ENCODE measurements at places on chromosomes 11 and 22. TPM values are rescaled to one million over a fixed set of nuclear protein-coding genes. Genes with fewer than 3 reads are reported as not detected.
A peak's percentile ranks its signal among the peaks of the same experiment; 100 is the strongest.

- no peak for DNase-seq
Measured at GRCh38 chr11:6927030-6927617, 898 bp downstream of the ZNF215 start.

GRCh38 chr11:127632976-127633680, 632.6 kb upstream of the KIRREL3 start:
- no peak for DNase-seq

- DNase-seq = no peak
Measured at GRCh38 chr11:88447281-88447680, 109.7 kb upstream of the CTSC start.

DNA sequence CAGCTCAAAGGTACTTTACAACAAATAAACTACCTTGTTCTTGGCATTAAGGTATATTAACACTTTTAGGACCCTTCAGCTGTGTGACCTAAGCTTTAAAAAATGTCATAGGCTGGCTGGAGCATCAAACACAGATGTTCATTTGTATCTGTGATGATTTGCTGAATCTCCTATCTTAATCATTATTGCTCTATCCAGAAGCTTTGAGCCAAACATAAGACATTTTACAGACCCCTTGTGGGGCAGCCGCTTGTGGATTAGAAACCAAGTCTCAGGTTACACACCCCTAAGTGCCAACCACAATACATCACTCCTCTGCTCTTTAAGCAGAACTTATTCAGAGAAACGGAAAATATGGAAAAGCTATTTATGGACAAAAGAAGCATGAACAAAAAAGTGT, 394.2 kb upstream of the CCDC90B start:
- no peak for DNase-seq

BTG4 gene
- not detected for polyA plus RNA-seq

RGL4 gene
- polyA plus RNA-seq = 3.9 TPM

CTSC gene
- polyA plus RNA-seq = 49.7 TPM

- DNase-seq = no peak
Measured at GRCh38 chr22:40966726-40967085, 15.5 kb downstream of the RBX1 start.

GRCh38 chr11:95156916-95157541, 67.4 kb downstream of the ENDOD1 start:
- DNase-seq = no peak

APOL5 gene
- polyA plus RNA-seq = not detected

- DNase-seq = peak; percentile 91
Measured at GRCh38 chr11:67464411-67465188, 4.5 kb downstream of the TMEM134 start.

DNA sequence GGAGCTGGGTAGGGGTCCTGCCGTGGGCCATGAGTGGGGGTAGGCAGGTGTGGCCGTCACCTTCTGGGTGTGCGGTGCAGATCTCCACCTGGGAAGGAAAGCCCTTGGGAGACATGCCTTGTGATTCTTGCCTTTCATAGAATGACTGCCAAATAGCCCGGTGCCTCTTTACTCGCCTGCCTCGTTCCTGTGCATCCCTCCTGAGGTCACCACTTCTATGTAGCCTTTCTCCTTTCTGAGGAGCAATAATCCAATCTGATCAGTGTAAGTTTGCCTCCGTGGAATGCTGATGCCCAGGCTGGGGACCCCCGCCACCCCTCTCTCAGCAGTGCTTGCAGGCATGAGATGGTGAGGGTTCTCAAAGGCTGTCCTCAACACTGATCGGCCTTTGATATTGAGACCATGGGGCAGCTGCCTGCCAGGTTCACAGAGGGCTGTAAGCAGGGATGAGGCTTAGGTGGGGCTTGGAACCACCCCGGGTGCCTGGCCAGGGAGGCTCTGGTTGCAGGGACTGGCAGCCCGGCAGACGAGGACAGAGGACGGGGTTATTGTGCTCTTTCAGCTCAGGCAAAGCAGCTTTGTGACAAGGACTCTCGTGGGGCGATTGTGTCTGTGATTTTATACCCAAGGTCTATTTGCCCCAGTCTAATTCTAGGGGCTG, 86.1 kb upstream of the WNT7B start:
- DNase-seq = no peak

DNA sequence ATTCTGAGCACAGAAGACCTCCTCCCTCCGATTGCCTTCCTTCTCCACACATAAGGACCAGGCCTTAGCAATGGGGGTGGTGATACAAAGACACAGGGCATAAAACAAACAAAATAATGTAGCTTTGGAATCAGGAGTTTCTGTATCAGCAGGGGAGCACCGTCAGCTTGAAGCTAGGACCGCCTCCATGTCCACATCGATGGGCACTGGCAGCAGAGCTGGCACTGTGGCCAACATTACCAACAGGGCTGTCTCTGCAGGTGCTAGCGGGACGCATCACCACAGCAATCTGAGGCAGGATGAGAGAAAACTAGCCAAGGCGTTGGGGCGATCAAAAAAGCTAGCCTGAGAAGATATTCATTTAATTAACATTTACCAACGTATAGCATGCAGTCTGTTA, 201.4 kb downstream of the MAML2 start:
- DNase-seq = no peak

DNA sequence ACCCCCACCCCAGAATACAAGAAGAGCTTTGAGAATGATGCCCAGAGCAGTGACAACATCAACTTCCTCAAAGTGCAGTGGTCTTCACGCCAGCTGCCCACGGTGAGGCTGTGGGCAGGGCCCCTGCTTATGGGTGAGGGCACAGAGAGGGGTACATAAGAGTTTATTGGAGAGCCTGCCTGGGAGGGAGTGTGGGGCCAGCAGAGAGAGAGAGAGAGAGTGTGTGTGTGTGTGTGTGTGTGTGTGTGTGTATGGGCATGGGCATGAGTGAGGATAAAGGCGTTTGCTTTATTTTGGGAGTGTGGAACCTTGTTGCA, 9.5 kb downstream of the PHOX2A start:
- DNase-seq = no peak

OTOG gene
- polyA plus RNA-seq = not detected

GRCh38 chr22:24155627-24156140, 25.6 kb upstream of the SUSD2 start:
- DNase-seq = no peak

MRGPRE gene
- polyA plus RNA-seq = not detected

DNA sequence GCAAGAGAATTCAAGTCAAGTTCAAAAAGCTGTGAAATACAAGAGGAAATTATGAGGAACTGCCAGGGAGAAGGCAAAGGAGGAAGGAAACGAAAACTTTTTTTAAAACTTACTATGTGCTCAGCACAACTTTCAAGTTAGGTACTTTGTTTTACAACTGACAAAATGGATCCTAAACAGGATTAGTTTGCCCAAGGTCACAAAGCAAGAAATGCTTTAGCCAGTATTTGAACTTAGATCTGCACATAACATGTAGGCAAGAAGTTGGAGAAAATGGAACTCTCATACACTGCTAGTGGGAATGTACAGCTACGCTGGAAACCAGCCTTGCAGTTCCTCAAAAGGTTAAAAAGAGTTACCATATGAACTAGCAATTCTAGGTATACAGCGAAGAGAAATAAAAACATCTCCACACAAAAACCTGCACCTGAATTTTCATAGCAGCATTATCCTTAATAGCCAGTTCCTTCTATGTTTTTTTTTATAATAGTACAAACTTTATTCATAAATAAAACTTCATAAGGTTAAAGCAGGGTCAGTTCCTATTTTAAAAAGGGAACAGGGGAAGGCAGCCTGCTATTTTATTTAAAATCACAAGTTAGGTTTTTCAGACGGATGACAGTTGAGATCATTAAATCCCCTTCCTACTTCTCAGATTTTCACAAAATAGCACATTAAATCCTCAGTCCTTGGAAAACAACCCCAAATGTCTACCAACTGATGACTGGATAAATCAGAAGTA, 19.2 kb downstream of the DDX6 start:
- no peak for DNase-seq

- no peak for DNase-seq
Measured at GRCh38 chr11:47109727-47110246, 66.9 kb downstream of the ARFGAP2 start.

TSPAN18 gene
- 1.6 TPM for polyA plus RNA-seq

GRCh38 chr11:116641561-116642045, 131.2 kb downstream of the BUD13 start:
- no peak for DNase-seq

SERPIND1 gene
- 0.27 TPM for polyA plus RNA-seq

GRCh38 chr22:48670731-48671130, 1156.9 kb downstream of the BRD1 start:
- DNase-seq = no peak

ASCL2 gene
- polyA plus RNA-seq = 0.53 TPM

OR5M10 gene
- not detected for polyA plus RNA-seq

DNA sequence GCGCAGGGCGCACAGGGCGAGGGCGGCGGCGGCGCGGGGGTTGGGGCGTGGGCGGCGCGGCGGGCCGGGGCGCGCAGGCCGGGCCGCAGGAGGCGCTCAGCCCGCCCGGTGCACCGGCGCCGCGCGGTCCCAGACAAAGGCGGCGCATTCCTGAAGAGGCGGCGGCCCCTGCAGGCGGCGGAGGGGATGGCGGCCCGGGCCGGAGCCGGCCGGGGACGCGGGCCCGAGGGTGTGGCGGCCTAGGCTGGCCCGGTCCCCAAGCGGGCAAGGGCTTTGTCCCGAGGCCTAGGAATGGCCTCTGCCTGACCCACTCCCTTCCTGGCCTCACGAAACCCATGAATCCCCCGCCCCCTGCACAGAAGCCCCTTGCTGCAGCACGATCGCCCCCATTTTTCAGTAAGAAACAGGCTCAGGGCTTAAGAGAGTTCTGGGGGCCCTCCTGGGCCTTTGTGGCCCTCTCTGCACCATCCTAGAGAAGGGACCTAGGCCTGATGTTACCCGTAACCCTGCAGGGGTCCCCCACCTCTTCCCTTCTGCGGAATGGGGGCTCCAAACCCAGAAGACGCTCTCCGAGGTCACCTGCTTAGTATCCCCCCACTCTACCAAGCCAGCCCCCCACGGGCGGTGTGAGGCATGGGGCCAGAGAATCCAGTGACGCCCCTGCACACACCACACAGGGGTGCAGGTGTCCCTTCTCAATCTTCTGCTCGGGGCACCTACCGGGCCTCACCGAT, at the start of gene RTN4R:
RTN4R (minus strand) TSS at position 40 of the 734 bp plus-strand sequence. CDS start 226 bp downstream, outside the sequence.
- DNase-seq = peak; percentile 44

ART5 gene
- polyA plus RNA-seq = not detected

PIH1D2 gene
- not detected for polyA plus RNA-seq

DNA sequence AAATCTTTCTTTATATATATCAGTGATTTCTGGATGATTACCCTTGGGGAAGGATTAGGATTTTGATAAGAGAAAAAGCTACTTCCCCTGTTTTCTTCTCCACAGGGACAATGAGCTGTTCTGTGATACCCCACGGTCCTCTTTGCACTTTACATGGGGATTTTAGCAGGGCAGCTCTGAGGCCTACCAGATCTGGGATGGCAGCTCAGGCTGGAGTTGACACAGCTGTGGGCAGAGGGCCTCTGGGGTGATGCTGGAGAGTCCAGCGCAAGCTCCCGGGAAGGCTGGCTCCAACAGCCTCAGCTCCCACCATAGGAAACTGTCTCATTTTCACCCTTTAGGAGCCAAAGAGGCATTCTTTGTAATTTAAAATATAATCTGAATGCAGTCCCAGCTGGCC, 383.8 kb upstream of the NARS2 start:
- DNase-seq = no peak

GRCh38 chr11:130832566-130833425, 83.5 kb downstream of the SNX19 start:
- DNase-seq = no peak

- DNase-seq = no peak
Measured at GRCh38 chr11:117547946-117548345, 220.3 kb downstream of the CEP164 start.

DNA sequence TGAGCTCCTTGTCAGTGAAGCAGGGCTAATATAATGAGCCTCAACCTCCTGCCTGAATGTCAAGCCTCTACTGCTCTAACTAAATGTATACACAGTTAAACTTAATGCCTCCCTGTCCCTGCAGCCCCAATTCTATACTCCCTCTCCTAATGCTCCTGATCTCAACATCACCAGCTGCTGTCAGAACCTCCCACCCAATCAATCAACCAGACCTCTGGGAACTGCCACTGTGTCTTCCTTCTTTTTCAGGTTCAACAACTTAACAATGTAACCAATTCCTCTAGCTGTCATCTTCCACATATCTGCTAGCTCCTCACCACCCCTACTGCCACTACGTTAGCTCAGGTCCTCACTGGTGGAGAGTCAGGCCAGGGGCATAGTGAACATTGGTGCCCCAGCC, 339.8 kb upstream of the NARS2 start:
- DNase-seq = no peak

DNA sequence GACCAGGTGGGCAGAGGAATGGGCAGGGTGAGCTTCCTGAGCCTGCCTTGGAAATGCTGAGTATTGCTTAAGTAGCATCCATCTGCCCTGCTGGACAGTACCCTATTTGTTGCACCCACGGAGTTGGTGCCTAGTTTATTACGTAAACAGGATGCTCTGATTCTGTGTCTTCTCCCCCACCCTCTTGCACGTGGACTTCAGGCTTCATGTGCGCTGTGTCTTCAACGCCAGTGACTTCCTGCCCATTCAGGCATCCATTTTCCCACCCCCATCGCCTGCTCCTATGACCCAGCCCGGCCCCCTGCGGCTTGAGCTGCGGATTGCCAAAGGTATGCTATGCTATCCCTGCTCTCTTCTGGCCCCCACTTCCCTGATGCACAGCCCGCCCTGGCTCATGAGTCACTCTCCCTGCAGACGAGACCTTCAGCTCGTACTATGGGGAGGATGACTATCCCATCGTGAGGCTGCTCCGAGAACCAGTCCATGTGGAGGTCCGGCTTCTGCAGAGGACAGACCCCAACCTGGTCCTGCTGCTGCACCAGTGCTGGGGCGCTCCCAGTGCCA, 5.7 kb downstream of the ZP1 start:
- no peak for DNase-seq

DNA sequence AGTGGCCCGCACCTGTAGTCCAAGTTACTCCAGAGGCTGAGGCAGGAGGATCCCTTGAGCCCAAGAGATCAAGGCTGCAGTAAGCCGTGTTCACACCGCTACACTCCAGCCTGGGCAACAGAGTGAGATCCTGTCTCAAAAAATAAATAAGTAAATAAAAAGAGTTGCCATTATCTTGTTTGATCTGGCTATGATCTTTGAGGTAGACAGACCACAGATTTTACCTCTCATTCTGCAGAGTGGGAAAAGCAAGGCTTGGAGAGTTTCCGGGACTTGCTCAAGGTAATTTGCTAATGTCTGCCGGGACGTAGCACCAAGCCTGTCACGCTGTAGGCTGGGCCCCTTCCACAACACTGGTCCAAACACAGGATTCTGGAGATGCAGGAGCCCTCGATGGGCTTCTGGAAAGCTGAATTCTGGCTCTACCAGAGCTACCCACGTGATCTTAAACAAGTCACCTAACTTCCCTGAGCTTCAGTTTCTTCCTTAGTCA, 6.8 kb downstream of the GRAP2 start:
- DNase-seq = no peak

TP53I11 gene
- 29.7 TPM for polyA plus RNA-seq
